Myocyte (in vitro differentiated cells): ENCODE measurements at places on chromosomes 12 and 14. TPM values are rescaled to one million over a fixed set of nuclear protein-coding genes. Genes with fewer than 3 reads are reported as not detected.

DNA sequence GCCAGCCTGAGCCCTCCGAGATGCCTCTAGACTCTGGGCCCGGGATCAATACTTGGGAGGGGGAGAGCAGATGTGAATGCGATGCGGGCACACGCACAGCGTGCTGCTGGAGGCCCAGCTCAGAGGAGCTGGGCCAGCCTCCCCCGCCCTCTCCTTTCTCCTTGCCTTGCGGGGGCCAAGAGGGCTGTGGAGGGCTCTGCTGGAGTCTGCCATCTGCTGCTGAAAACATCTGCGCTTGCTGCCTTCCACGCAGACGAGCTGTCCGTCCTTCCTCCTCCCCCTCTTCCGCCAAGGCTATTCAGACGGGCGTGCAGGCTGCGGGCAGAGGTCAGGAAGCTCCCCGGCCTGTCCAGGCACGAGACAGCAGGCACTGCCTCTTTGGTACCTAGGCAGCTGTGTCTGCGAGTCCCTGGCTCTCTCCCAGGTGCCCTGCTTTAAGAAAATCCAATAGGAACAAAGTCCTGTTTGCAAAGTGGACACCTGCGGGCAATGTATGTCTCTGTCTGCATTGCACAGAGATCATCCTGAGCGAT lies 75.2 kb downstream of the SPRING1 start:
- DNase-seq: peak; percentile 57

Gene PUS1
- 10.9 and 14.3 TPM in 2 replicates for total RNA-seq

Gene EFS
- not detected in 2 replicates for total RNA-seq

DNA sequence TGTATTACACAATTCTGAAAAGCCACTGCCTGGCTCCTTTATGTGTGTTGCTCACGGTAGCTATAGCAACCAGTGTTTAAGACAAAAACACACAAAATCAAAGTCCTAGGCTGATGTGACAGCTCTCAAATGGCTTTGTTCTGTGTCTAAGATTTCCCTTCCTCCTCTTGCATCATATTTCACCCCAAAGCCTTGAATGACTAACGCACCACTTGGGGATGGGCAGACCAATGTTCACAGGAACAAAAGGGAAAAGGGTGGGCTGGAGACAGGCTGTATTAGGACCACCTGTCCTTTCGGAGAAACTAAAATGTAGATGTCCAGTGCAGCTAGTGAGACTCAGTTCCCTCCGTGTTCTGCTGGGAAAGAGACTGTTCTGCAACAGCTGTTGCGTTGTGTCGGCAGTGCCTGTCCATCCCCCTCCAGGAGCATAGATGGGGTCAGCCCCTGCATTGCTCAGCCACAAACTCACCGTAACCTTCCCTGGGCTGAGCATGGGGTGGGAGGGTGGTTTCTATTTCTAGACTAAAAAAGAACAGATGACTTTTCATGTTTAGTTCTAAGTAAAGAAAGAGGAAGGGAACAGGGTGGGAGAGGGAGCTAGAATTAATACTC lies 26.8 kb upstream of the DAAM1 start:
- DNase-seq: peak; percentile 84

- DNase-seq: peak; percentile 51
Observed at GRCh38 chr12:91406920-91407341, 224.3 kb upstream of the DCN start.

Gene KRT72
- total RNA-seq: not detected in 2 replicates

- DNase-seq: no peak
Observed at GRCh38 chr12:20474443-20474842, 106.1 kb downstream of the PDE3A start.

GRCh38 chr12:41962171-41962572 lies 182.5 kb downstream of the GXYLT1 start:
- peak; percentile 28 for DNase-seq

GRCh38 chr12:91574391-91574790 lies 391.8 kb upstream of the DCN start:
- peak; percentile 34 for DNase-seq

DNA sequence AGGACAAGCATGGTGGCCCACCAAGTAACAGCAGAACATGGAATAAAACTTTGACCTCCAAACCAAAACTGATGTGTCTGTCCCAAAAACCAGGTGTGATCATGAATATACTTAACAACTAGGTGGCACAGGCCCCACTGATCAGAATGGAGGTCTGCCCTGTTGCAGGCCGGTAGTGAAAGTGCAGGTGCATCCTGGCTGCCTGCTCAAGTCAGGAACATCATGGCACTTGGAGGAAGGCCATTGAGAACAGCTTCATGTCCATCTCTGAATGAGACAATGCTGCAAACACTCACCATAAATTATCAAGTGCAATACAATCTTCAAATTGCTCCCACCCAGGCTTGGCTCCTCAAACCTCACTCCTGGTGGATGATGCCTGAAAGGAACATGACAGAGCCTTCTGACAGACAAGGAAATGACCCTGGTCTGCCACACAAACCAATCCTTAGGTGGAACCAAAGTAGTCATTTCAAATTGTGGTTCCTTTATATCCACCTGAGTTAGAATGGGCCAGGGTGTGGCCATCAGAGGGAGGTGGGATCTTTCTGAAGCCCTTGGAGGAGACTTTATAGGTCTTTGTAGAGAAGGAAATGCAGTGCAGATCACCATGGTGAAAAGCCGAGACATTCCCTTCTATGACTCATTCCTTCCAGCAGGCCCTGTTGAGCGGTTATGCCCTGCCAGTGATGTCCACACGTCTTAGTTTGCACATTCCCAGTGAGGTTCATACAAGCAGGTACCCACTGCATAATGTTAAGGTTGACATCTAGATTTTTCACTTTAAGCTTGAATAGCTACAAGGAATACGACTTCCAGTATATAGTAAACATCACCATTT lies 36.0 kb downstream of the EGLN3 start:
- DNase-seq: peak; percentile 68

- no peak for DNase-seq
Observed at GRCh38 chr12:103956509-103957027, 9.1 kb upstream of the TDG start.

DNA sequence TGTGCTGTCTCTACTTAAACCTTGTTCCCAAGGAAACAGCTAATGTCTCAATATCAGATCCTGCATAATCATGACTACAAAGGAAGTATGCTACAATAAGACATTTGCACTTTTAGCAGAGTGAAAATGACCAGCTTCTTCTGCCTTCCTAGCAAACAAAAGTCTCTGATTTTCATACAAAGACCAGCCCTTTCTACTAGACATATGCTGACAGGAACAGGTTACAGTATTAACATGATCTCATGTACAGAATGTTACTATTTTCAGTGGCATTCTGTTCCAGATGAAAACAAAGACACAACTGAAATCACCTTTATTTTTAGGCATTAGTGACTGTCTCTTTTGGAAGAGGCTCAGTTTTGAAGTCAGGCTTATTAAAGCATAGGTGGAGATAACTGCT lies 228.6 kb downstream of the MED13L start:
- DNase-seq: peak; percentile 65

- DNase-seq: peak; percentile 67
Observed at GRCh38 chr14:70052990-70053389, 135.8 kb downstream of the SLC8A3 start.

Gene HPD
- total RNA-seq: 0.13 TPM in 1 of 2 replicates, not detected in the other

DNA sequence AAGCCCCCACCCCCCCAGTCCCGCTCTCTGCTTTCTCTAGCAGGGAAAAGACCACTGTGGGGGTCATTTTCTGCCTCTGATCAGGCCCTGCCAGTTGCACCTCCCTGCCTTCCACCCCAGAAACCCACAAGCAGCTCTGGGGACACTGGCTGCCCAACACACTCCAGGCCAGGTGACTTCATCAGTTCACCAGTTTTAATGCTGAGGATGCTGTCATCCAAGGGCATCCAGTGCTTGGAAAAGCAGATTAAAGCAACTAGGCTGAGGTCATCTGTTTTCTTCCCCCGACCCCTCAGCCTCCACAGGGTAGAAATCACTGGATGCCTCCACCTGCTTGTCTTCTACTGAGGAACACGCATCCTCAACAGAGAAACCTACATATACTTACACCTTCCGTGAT lies 282.4 kb downstream of the DPF3 start:
- no peak for DNase-seq

- DNase-seq: peak; percentile 35
Observed at GRCh38 chr12:91222746-91223145, 40.1 kb upstream of the DCN start.

Gene ACOT4
- total RNA-seq: 0.05 and 0.13 TPM in 2 replicates

- DNase-seq: peak; percentile 77
Observed at GRCh38 chr12:71415336-71416231, 24.0 kb upstream of the LGR5 start.

- DNase-seq: peak; percentile 56
Observed at GRCh38 chr12:124386661-124387527, 92.0 kb downstream of the RFLNA start.

Gene OR4K2
- not detected in 2 replicates for total RNA-seq

DNA sequence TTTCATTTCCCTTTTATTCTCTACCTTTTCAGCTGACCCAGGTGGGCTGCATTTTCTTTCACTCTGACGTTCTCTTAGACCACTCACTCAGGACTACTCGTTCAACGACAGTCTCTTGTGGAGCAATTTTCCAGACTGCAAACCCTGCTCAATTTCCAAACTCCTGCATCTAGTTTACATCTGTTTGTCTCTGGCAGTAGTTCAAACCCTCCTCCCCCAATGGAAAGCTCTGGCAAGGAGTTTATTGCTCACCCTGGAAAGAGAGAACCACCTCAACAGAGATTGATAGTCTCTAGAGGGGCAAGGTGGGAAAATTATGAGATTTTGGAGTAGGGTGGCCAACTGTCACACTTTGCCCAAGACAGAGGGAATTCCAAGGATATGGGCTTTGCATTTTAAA lies 130.2 kb downstream of the TSHR start:
- DNase-seq: peak; percentile 6

Gene RHEBL1
- total RNA-seq: 1.2 TPM in 1 of 2 replicates, not detected in the other

Gene DMAC2L
- total RNA-seq: 13.3 and 19.3 TPM in 2 replicates

GRCh38 chr12:13288501-13288900 lies 92.0 kb downstream of the EMP1 start:
- peak; percentile 83 for DNase-seq

DNA sequence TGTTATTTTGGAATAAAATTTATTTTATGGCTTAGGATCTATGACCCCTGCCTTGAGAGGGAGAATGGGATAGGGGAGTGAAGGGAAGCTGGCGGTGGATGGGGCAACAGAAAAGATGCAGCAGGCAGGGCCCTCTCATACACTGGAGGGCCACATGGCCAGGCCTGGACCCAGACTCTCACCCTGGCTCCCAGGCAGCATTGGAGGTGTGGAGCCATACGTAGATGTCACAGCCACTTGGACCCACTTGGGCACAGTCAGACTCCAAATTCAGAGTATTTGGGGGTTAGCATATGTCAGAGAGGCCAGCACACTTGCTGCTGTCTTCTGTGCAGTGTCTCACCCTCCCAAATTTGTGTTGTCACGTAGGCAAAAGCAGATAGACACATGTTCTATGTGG lies 6.5 kb downstream of the NAB2 start:
- DNase-seq: no peak

GRCh38 chr14:53881161-53881871 lies 75.3 kb downstream of the BMP4 start:
- peak; percentile 77 for DNase-seq

Gene LGR5
- total RNA-seq: not detected in 2 replicates

Gene DPPA3
- not detected in 2 replicates for total RNA-seq

GRCh38 chr12:40002178-40003169 lies 103.4 kb downstream of the SLC2A13 start:
- DNase-seq: no peak

- no peak for DNase-seq
Observed at GRCh38 chr12:15689751-15690191, 99.4 kb downstream of the EPS8 start.

DNA sequence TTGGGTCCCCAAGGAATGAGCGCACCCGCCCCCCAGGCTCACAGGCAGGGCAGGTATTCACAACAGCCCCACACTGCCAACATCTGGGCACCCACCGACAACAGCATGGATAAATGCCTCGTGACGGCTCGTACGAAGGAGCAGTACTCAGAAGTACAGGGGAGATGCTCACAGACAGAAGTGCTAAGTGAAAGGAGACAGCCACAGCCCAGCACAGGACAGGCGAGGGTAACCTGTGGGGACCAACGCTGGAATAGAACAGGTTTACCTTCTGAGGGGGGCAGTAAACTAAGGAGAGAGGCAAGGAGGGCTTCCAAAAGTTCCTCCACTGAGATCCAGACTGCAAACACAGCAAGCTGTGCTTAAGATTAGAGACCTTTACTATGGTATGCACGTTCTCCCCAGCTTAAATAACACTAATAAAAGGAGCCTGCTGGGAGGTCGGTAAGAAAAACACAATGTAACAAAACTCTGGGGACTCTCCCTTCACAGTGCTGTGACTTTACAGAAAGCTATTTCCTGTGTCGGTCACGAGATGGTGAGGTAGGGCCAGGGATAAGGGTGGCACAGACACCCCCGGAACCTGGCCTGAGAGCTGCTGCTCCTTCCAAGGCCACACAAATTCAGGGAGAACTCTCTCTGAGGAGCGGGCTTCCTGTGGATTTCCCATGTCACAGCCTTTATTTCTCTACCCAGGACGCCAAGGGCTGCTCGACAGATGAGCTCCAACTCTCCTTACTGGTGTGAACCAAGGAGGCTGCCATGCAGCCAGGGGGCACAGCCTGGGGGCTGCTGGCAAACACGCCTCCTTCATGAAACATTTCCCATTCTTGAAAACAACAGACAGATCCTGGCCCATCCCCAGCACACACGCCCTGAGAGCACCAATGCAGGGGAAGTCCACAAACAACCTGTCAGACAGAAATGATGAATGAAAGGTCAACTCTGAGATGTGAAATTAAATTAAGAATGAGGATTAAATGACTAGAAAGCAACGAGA lies 26.3 kb downstream of the SLC15A4 start:
- DNase-seq: peak; percentile 57

Gene ACVRL1
- total RNA-seq: 0.52 and 0.78 TPM in 2 replicates

DNA sequence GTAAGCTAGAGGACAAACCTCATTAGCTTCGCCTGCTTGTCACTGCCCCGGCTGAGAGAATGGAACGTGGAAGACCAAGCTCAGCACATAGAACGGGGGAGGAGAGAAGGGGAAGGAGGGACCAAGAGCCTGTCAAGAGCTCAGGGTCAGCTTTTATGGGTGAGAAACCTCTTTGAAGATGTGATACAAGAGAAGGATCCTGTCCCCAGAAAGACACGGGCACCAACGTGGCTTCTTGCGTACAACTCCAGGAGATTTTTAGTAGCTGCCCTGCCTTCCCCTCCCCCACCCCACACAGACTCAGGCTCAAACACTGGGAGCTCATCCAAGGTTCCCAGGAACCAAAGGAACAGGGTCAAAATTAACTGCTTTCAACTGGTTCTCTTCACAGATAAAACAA lies 34.7 kb downstream of the APPL2 start:
- no peak for DNase-seq

Gene SMIM41
- not detected in 2 replicates for total RNA-seq

GRCh38 chr14:94689985-94690400 lies 77.8 kb downstream of the SERPINA3 start:
- DNase-seq: no peak
